ELF-1 (cell line): ENCODE measurements at places on chromosomes 2 and 18.
A peak's percentile ranks its signal among the peaks of the same experiment; 100 is the strongest.

DNA sequence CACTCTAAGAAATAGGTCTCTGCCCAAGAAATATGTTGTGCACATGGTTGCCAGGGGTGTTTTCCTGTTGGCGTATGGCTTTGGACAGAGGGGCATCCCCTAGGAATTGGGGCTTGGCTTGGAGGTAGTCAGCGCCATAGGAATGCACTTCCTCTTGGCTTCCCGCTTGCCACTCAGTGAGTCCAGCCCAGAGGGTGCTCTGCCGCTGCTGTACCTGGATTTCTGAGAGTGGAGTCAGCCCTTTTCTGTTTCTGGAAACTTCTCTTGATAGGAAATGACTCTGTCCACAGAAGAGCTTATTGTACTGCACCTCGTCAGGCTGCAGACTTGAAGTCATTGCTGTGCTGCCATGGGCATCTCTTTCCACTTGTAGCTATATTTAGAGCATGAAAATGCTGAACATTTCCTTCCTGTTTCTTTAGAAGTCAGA is 116.7 kb upstream of the MGAT5 start:
- DNase-seq = no peak

GRCh38 chr2:208006337-208006736 is 19.0 kb downstream of the PLEKHM3 start:
- no peak for DNase-seq

GRCh38 chr2:120110507-120110906 is 97.6 kb downstream of the EPB41L5 start:
- no peak for DNase-seq

DNA sequence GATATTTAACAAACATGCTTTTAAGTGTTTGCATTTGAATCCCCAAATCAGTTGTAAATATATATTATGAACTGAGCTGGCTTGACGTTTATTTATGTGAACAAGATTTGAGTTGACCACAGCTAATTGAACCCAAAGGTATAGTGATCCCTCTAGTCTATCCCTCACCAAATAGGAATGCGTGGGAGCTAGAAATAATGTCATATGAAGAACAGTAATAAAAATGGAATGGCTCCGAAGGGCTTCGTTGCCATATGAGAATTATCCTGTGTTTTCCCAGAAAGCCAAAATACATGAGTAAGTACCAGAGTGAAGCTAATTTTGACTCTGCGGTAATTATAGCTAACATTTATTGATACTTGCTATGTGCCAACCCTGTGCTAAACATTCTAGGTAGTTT is 142.7 kb downstream of the ADCYAP1 start:
- DNase-seq = no peak

GRCh38 chr2:202208526-202208925 is 29.9 kb downstream of the SUMO1 start:
- DNase-seq = no peak

DNA sequence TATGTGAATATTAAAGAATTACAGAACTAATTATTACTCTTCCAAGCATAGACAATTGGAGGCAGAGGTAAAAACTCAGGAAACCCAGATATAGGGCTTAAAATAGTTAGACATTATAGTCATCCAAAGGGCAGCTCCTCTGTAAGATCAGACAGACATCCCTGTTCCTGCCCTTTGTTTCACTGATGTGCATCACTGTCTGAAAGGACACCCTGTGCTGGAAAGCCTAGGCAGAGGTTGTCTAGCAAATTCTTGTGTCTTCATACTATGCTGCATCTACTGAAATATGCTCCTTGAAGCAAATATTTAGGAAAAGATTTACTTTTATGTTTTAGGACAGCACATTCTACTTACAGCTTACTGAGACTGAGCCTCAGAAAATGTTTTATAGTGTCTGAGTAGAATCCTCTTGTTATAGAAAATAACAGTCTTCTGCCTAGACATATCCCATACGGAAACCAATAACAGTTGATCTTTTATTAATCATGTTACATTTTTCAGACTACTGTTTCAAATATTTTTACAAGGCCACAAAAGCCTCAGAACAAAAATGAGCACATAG is 977.3 kb upstream of the CDH2 start:
- no peak for DNase-seq

GRCh38 chr2:138534791-138535190 is 33.2 kb downstream of the SPOPL start:
- no peak for DNase-seq

DNA sequence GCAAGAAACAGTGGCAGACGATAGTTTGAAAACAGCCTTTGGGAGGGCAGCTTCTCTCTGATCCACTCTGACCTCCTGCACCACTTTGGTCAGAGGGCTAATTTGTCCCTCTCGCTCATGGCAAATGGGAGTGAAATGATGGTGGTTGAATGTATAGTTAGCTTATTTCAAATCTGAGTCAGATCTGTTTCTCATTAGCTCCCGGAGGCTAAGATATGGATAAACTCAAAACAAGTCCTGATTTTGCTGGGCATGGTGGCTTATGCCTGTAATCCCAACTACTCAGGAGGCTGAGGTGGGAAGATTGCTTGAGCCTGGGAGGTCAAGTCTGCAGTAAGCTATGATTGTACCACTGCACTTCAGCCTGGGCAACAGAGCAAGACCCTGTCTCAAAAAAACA is 145.0 kb downstream of the ALK start:
- no peak for DNase-seq

DNA sequence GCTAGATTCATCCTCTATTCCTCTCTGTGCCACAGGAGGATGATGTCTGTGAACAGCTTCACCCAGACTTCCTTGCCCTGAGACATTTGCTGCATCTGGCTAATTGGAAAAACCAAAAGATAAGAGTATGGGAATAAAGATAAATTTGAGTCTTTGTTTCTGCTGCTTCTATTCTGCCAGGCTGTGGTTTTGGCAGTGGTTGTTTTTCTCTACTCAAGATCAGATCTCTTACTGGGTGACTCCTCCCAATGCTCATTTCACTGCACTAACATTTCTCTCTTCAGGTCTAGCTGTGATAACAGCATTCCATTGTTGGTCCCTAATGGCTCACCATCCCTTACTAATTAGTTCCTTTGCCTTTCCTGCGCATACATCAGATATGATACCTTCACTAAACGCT is 89.5 kb downstream of the CALCRL start:
- no peak for DNase-seq

GRCh38 chr2:172607379-172607928 is 51.6 kb downstream of the PDK1 start:
- DNase-seq = no peak

GRCh38 chr2:201130524-201131186 is 14.7 kb downstream of the CFLAR start:
- DNase-seq = no peak

DNA sequence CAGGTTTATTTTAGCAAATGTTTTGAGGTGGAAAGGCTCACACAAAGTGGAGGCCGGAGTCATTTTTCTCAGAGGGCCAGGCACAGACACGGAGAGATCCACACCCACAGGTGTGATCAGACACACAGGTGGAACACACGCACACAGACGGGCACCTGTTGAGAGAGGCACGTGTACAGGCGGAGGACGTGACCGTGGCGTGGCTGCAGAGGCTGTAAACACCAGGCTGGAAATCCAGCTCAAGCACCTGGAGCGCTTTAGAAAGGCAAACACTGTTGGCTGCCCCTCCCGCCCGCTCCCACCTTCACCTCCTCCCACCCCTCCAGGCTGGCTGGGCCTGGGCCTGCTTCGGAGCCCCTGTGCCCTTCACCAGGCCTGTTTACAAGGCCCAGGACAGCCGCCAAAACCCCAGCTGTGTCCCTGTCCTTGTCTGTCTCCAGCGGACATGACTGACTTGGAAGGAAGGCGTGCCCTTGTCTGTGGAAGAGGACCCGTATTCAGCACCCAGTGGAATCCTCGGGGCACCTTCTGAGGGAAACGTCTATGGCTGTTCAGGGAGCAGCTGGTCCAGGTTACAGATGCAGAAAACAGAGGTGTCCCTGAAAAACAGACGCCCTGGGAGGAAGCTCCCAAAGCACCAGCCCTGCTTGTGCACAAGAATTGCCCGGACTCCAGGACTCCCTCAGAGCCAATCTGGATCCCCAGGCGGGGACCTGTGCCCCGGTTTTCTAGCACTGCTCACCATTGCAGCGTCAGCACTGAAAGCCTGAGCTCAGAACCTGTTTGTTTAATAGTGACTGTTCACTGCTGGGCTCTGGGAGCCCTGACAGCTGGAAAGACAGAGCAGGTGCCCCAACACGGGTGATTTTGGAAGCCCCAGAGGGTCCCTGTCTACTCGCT is 134.3 kb upstream of the HAAO start:
- DNase-seq = no peak

GRCh38 chr2:24697792-24698191 is 95.4 kb downstream of the PTRHD1 start:
- no peak for DNase-seq

- DNase-seq = peak; percentile 62
Measured at GRCh38 chr2:221104361-221104811, 467.7 kb downstream of the EPHA4 start.

GRCh38 chr2:239824046-239824694 is 201.0 kb downstream of the NDUFA10 start:
- DNase-seq = peak; percentile 84

GRCh38 chr2:26581266-26581990 is 59.7 kb downstream of the CIB4 start:
- DNase-seq = no peak

- no peak for DNase-seq
Measured at GRCh38 chr18:34915046-34915445, 126.2 kb upstream of the MAPRE2 start.

DNA sequence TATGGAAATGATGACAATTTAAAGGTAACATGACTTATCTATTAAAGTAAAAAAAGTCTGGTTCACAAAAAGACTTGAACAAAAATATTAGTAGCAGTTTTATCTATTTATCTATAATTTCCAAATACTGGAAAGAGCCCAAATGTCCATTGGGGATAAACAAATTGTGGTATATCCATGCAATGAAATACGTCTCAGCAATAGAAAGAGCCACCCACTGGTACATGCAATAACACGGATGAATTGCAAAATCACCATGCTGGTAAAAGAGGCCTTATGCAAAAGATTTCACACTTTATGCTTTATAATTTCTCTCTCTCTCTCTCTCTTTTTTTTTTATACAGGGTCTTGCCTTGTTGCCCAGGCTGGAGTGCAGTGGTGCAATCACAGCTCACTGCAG is 91.4 kb upstream of the ASAP2 start:
- DNase-seq = no peak

- DNase-seq = no peak
Measured at GRCh38 chr2:40394597-40394996, 57.3 kb downstream of the SLC8A1 start.

GRCh38 chr2:126038861-126039260 is 617.1 kb upstream of the GYPC start:
- DNase-seq = no peak

DNA sequence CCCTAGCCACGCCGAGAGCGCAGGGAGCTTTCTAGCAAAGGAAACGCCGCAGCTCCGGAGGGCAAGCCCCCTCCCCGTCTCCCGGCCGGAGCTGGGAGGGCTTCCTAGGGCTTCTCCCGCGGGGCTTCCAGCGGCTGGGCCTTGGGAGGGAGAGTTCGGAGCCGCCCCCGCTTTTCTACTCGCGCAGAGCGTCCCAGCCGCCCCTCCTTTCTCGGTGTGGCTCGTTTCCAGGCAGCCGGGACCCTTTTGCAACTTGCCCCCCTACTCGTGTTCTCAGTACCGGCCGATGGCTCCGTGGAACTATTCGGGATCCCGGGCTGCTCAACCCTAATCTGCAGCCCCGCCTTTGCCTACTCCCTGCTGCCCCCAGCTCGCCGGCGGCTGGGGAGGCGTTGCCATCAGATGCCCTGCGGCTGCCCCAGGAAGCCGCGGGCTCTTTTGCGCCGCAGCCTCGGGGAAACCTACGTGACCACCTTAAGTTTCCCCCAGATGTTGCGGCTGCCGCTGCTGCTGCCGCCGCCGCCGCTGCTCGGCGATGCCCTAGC is 1.5 kb upstream of the NR4A2 start:
- DNase-seq = peak; percentile 80

DNA sequence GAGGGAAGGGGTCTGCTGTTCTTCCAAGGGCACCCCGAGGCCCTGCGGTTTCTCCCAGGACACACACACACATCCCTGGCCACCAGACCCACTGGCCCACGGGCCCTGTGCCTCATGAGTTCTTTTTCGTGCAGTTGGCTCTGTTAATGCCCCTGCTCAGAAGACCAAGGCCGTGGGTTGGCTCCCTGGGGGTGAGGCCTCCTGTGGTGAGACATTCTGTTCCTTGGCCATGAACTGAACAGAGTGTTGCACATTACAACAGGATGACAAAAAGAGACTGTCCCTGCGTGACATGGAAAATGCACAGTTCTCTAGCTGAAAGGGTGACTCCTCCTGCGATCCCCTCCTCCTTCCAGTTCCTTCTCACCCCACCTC is 30.7 kb downstream of the SH2D6 start:
- DNase-seq = no peak

DNA sequence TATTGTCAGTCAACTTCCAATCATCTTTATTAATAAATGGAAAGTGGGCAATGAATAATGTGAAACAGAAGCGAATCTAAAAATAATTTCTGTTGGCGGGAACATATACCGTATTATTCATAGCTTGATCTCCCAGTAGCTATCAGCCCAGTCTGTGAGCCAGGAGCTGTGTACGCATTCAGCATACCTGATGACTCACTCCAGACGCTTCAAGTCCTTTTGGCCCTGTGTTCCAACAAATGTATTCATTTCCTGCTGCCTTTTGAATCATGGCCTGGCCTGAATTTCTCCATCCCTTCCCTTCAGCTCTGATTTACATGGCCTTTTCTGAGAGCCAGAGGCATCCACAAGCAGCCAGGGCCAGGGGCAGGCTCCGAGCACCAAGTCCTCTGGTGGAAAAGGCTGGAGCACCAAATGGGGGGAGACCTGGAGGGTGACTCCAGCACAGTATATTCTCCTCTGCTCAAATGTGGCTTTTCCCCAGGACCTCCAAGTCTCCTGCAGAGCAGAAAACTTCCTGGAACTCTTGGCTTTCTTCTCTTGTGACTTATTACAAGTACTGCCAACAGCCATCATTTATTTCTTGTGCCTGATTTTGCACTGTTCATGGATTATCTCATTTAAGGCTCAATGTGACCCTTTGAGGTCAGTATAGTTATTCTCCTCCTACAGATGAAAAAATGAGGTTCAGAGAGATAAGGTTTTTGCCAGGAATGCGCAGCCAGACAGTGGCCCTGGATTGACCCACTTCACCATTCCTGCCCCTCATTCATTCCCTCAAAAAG is 108.7 kb downstream of the EN1 start:
- peak; percentile 39 for DNase-seq

DNA sequence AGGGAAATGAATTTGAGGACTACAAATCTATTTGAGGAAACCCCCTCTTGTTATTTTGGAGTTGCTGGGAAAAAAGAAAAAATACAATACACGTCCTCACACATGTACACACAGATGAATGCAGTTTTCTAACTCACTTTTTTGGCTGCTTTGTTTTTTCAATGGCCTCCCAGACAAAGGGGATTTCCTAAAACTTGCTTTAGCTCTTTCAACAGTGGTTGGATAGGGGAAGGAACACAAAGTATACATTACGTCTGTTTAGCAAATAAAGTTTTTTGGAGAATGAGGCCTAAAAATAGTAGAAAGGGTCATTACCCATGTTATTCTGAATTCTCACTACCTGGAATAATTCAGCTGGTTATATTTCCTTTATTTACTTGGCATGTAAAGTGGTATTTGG is 125.3 kb upstream of the ITGB6 start:
- no peak for DNase-seq

- no peak for DNase-seq
Measured at GRCh38 chr2:170243898-170244297, 66.0 kb downstream of the MYO3B start.
